ENCODE measurements at places on chromosomes 12 and 14. TPM values are rescaled to one million over a fixed set of nuclear protein-coding genes. Genes with fewer than 3 reads are reported as not detected.

The TAMALIN gene
- 1.9 TPM for total RNA-seq

The PLEKHD1 gene
- total RNA-seq = not detected

The SOAT2 gene
- not detected for total RNA-seq

The VTI1B gene
- total RNA-seq = 57.6 TPM

The APOF gene
- not detected for total RNA-seq

The AMN gene
- not detected for total RNA-seq

The ESR2 gene
- not detected for total RNA-seq

The TSPAN19 gene
- total RNA-seq = not detected

The C1RL gene
- 15.0 TPM for total RNA-seq

The TPH2 gene
- total RNA-seq = not detected

The TGM1 gene
- total RNA-seq = 1.5 TPM

The CNTN1 gene
- total RNA-seq = 0.43 TPM

The BEST3 gene
- total RNA-seq = 0.43 TPM

The FOXN4 gene
- total RNA-seq = not detected

The RFX4 gene
- total RNA-seq = not detected

The KRT82 gene
- not detected for total RNA-seq

The CD27 gene
- total RNA-seq = 0.29 TPM

The ADIPOR2 gene
- total RNA-seq = 30.0 TPM

The KRT4 gene
- 0.14 TPM for total RNA-seq

The SMCO2 gene
- 0.22 TPM for total RNA-seq

The TMEM119 gene
- total RNA-seq = 104 TPM

The MYRFL gene
- total RNA-seq = not detected

The RTL1 gene
- not detected for total RNA-seq

The SERPINA9 gene
- total RNA-seq = not detected

The RAN gene
- 583 TPM for total RNA-seq

The GDF3 gene
- not detected for total RNA-seq

The RNASE7 gene
- not detected for total RNA-seq

The GPR135 gene
- 4.2 TPM for total RNA-seq

The NRIP2 gene
- total RNA-seq = not detected

The PNN gene
- 14.7 TPM for total RNA-seq

The COCH gene
- 4.0 TPM for total RNA-seq

The BEGAIN gene
- 0.14 TPM for total RNA-seq

The BIN2 gene
- total RNA-seq = not detected

The B4GALNT1 gene
- 5.3 TPM for total RNA-seq

The MYF5 gene
- total RNA-seq = not detected

The KRT78 gene
- total RNA-seq = not detected

The RAD9B gene
- total RNA-seq = 0.44 TPM

The JAG2 gene
- 1.5 TPM for total RNA-seq

The CHGA gene
- not detected for total RNA-seq

The PAPOLA gene
- total RNA-seq = 140 TPM

The CMA1 gene
- total RNA-seq = not detected

The KRT79 gene
- total RNA-seq = 0.72 TPM

The PMCH gene
- not detected for total RNA-seq

The HOXC9 gene
- 5.0 TPM for total RNA-seq

The PSMC6 gene
- 77.7 TPM for total RNA-seq

The ACOT2 gene
- 19.3 TPM for total RNA-seq

The RPGRIP1 gene
- 0.22 TPM for total RNA-seq

The KCNK13 gene
- total RNA-seq = not detected

The GALNT9 gene
- total RNA-seq = 0.22 TPM

The NAV3 gene
- 62.4 TPM for total RNA-seq

The ABCD2 gene
- total RNA-seq = 0.14 TPM

Data from placental pericyte (primary cell).